ENCODE measurements at places on chromosomes 12 and 14.
A peak's percentile ranks its signal among the peaks of the same experiment; 100 is the strongest.

- peak; percentile 19 for DNase-seq
Measured at GRCh38 chr12:102757154-102757881, 159.7 kb downstream of the PAH start.

GRCh38 chr14:74804219-74804825 lies 41.2 kb downstream of the YLPM1 start:
- DNase-seq: peak; percentile 30

DNA sequence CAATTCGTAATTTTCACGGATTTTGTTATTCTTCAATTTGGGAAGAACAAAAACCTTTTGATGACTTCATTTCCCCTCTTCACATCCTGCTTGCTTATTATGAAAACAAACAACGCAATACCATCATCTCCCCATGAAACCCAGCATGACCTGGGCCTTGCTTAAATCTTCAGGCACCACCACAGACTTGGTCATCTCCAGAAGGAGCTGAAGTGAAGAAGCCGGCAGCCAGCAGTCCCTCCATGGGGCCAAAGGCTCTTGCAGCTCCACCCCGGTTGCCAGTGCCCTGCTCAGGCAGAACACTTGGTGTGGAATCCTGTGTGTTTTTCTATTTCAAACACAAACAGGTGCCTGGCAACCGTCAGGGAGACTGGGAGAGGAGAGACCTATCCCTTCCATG lies 982.9 kb upstream of the TMEM132C start:
- no peak for DNase-seq

GRCh38 chr14:36661506-36662257 lies at the start of gene PAX9:
Gene PAX9 (plus strand): TSS chr14:36661860. CDS start chr14:36662090, 230 bp downstream.
- DNase-seq: no peak

- no peak for DNase-seq
Measured at GRCh38 chr12:2092890-2093289, 40.1 kb downstream of the CACNA1C start.

DNA sequence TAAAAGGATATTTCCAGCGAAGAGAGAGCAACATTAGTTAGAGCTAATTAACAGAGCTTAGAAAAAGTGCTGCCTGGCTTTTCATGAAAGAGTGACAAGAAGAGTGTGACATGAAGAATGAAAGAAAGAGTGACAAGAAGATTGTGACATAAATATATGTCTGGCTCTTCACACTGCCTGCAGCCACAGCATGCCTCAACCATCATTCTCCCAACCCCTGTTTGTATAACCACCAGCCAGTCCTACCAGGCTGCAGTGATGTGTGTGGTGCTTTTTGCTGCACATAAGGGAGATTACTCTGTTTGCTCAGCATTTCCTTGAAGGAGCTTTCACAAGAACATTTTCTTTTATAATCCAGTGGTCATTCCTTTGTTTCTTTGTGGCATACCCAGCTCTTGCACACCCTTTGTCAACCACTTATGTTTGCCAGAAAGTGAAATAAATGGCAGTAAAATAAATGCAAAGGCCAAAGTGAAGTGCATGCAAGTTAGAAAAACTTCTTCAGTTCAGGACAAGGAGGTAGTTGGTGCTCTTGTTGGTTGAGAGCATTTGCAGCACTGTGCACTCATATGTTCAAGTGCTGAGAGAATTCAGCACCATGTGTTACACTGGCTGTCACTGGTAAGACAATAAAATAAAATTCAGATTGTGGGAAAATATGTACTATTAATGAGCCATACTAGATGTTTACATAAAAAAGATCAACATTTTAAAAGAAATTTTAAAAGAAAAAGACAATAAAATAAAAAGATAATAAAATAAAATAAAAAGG lies 50.6 kb downstream of the KIF21A start:
- no peak for DNase-seq

DNA sequence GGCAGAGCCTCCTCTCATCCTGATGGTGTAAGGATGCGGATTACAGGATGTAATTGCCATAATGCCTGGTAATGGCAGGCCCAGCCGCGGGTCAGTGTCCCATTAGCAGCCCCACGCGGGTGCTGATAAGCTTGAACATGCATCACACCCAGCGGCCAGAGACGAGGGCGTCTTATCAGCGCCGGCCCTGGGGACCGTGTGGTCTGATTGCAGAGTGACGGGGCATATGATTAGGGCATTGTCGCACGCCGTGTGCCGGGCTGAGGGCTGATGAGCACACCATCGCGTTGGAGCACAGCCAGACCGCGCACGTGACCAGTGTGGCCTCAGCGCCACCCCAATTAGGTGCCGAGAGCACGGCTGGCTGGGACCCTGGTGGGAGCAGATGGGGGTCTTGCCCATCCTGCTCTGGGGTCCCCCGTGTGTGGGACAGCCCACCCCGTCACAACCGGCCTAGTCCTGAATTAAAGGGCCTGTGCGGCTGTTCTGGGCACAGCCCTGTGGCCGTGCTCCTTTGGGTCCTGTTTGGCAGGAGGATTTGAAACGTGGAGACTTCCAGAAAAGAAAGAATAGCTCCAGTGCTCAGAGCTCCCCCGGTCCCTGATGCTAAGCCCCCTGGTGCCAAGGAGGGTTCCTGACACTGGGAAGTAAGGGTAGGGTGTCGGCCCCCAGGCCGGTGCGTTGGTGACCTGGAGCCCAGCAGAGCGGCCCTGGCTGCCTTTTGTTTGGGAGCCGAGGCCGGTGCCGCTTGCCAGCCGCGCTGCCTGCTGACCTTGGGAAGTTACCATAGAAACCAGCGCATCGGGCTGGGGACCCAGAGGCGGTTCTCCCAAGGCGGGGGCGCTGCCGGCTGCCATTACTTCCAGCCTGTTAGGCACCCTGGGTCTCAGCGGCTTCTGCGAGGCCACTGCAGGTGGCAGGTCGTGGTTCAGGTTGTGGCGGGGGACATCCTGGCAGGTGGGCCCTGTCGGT lies 20.7 kb downstream of the KIF26A start:
- DNase-seq: no peak

- DNase-seq: no peak
Measured at GRCh38 chr12:72433298-72433697, 161.1 kb downstream of the TRHDE start.

- no peak for DNase-seq
Measured at GRCh38 chr12:42217656-42218055, 20.4 kb downstream of the YAF2 start.
